ENCODE measurements at places on chromosomes 1 and 21.

GRCh38 chr1:160797861-160798273 lies 1.9 kb downstream of the LY9 start:
- peak; percentile 53 for DNase-seq

DNA sequence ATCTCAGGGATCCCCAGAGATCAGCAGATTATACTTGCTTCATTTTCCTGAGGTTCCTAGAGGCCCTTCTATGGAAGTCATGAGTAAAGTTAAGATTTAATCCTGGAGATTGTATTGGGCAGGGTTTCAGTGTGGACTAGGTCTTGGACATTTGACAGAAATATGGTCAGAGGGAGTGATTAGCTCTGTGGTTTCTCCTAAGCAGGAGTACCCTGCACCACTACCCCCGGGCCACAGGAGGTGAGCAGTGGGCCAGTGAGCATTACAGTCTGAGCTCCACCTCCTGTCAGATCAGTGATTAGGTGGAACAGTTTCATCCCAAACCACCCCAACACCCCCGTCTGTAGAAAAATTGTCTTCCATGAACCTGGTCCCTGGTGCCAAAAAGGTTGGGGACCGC lies 43.2 kb downstream of the PHACTR4 start:
- no peak for DNase-seq

DNA sequence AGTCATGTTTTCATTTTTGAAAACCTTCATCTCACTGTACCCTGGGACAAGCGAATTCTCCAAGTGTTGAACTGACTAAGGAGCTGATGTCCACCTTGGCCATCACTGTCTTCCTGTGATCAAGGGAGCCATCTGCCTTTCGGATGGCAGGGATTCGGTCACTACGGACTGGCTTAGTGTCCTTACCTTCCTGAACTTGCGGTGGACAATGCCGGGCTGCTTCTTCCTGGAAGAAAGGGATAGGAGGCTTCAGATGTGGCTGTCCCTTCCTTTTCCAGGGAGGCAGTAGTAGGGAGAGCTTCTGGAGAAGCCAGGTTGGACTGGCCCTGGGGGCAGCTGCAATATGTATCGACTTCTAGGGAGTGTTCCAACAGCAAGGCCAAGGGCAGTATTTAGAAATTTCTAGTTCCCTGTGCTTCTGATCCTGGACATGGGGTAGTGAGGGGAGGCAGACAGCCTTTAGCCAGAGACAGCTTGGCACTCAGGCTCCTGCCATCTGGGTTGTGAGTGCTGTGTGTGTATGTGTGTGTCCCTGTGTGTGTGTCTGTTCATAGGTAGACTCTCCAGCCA lies 114.6 kb downstream of the IER5 start:
- DNase-seq: no peak

DNA sequence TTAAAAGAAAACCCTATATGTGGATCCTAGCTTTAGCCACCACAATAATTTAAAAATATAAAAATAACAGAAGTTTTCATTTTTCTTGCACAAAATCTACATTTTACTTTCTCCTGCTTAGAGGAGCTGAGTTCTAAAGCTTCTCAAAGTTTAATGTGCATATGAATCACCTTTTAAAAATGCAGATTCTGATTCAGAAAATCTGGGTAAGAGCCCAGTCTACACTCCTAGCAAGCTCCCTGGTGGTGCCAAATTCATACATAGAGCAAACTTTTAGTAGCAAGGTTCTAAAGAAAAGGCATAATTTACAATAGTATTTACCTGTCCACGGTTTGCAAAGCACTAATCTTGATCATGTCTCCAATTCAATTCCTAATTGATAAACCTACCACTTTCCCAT lies 19.3 kb downstream of the RSBN1 start:
- no peak for DNase-seq

GRCh38 chr1:78536427-78536826 lies 45.7 kb downstream of the PTGFR start:
- no peak for DNase-seq

DNA sequence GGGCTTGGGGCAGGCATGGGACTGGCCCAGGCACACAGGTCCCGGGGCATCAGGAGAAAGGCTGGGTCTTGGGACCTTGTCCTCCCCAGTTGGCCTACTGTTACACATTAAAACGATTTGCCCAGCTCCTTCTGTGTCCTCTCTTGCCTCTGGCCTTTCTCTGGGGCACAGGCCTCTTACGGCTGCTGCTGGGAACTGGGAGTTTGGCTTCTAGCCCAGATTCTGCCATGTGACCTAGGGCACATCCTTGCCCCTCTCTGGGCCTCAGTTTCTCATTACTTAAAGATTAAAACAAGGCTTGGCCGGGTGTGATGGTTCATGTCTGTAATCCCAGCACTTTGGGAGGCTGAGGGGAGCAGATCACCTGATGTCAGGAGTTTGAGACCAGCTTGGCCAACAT lies 14.0 kb downstream of the KDF1 start:
- DNase-seq: no peak

DNA sequence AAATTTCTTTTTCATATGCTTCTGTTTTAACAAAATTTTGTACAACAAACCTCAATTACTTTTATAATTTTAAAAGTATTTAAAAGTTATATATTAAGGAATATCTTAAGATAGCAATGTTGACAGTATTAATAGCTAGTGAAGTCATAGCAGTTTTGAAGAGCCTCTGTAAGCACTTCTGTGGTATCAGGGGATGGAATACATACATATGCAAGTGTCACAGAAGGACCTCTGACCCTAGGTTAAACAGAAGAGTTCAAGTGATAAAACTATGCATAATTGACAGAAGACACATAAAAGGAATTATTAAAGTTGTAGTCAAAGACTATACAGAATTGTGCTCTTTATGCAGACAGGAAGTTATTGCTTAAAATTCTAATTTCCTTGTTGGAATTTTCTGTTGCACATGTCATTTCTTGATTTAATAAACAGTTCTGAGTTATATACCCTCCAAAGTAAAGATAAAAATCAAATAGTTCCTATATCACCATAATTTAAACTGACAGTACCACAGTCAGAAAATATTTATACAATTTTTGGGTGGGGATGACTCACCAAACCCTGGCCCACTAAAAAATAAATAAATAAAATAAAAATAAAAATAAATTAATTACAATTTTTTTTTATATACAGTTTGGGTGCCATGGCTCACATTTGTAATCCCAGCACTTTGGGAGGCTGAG lies 27.1 kb downstream of the IPP start:
- no peak for DNase-seq

GRCh38 chr1:164647211-164647610 lies 88.2 kb downstream of the PBX1 start:
- DNase-seq: no peak
